Mammary epithelial cell (primary cell): ENCODE measurements at places on chromosomes 1 and 21. TPM values are rescaled to one million over a fixed set of nuclear protein-coding genes. Genes with fewer than 3 reads are reported as not detected.

The BRWD1 gene
- polyA plus RNA-seq, result 6.5 TPM

The OR2T33 gene
- not detected for polyA plus RNA-seq

The NUP210L gene
- not detected for polyA plus RNA-seq

The SLC35E2B gene
- polyA plus RNA-seq, result 8.5 TPM

The VCAM1 gene
- polyA plus RNA-seq, result not detected

The NTRK1 gene
- not detected for polyA plus RNA-seq

The SYTL1 gene
- polyA plus RNA-seq, result 33.0 TPM

The ACAP3 gene
- 15.5 TPM for polyA plus RNA-seq

The GSTM5 gene
- not detected for polyA plus RNA-seq

The HPCA gene
- polyA plus RNA-seq, result not detected

The LORICRIN gene
- polyA plus RNA-seq, result not detected

The ADCY10 gene
- polyA plus RNA-seq, result 0.02 TPM

The GPR153 gene
- 17.7 TPM for polyA plus RNA-seq

The OR6N1 gene
- polyA plus RNA-seq, result not detected

The STYXL2 gene
- not detected for polyA plus RNA-seq

The S100A2 gene
- 15,689 TPM for polyA plus RNA-seq

The PODN gene
- polyA plus RNA-seq, result not detected

The RRP15 gene
- polyA plus RNA-seq, result 3.9 TPM

The KCNA2 gene
- not detected for polyA plus RNA-seq

The NUDT4B gene
- 15.7 TPM for polyA plus RNA-seq

The RHD gene
- polyA plus RNA-seq, result not detected

The TUFT1 gene
- 7.0 TPM for polyA plus RNA-seq

The GJB5 gene
- 268 TPM for polyA plus RNA-seq

The SLFNL1 gene
- polyA plus RNA-seq, result 0.02 TPM

The SLAMF6 gene
- polyA plus RNA-seq, result not detected

The DENND2C gene
- polyA plus RNA-seq, result 3.2 TPM

The PRKAA2 gene
- polyA plus RNA-seq, result 0.03 TPM

The NMNAT2 gene
- polyA plus RNA-seq, result 1.5 TPM

The PRELP gene
- polyA plus RNA-seq, result 0.03 TPM

The NBL1 gene
- 108 TPM for polyA plus RNA-seq

The KRTAP21-2 gene
- not detected for polyA plus RNA-seq

The CHI3L1 gene
- 0.33 TPM for polyA plus RNA-seq

The TMEM53 gene
- 13.0 TPM for polyA plus RNA-seq

The AVPR1B gene
- not detected for polyA plus RNA-seq

The TSPAN2 gene
- 0.07 TPM for polyA plus RNA-seq

The FGGY gene
- 8.0 TPM for polyA plus RNA-seq

The APCS gene
- polyA plus RNA-seq, result not detected

The FCAMR gene
- not detected for polyA plus RNA-seq

The RNASEL gene
- 3.0 TPM for polyA plus RNA-seq

The SFN gene
- polyA plus RNA-seq, result 2,641 TPM

The CFHR2 gene
- not detected for polyA plus RNA-seq

The CLDN14 gene
- polyA plus RNA-seq, result not detected

The COL18A1 gene
- 27.3 TPM for polyA plus RNA-seq
